ENCODE measurements at places on chromosomes 1 and 21.

DNA sequence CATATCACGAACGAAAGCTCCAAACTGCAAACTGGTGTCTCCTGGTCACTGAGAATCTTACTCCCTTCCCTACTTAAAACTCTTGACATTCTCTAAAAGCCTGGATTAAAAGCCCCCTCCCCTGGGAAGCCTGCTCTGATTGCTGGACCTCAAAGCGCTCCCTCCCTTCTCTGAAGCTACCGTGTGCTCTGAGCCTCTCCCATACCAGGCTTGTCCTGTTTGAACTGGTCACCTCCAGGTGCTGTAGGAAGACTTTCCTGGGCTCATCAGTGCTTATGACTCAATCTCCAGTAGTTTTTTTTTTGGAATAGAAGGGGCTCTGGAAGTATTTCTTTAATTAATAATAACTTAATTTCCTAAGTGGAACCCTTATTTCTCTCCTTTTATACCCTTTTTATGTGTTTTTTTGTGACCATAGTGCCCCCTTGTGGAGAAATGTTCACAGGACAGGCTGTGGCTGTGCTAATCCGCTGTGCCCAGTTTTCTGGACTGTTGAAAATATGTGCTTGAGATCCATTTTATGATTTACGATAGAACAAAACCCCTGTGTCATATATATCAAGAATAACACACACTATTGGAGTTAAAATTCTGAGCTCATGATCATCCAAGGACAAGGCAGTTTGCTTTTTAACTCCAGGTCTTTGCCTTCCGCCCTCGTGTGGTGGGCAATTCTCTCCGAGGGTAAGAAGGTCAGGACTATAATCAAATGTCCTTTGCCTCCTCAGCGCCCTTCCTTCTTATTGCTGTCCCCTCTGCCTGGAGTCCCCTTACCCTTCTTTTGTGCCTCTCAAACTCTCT, 16.9 kb downstream of the MTARC1 start:
- no peak for DNase-seq

GRCh38 chr1:38784452-38785284, 74.9 kb downstream of the RRAGC start:
- no peak for DNase-seq

- no peak for DNase-seq
Observed at GRCh38 chr21:25970254-25970930, 200.2 kb downstream of the APP start.

DNA sequence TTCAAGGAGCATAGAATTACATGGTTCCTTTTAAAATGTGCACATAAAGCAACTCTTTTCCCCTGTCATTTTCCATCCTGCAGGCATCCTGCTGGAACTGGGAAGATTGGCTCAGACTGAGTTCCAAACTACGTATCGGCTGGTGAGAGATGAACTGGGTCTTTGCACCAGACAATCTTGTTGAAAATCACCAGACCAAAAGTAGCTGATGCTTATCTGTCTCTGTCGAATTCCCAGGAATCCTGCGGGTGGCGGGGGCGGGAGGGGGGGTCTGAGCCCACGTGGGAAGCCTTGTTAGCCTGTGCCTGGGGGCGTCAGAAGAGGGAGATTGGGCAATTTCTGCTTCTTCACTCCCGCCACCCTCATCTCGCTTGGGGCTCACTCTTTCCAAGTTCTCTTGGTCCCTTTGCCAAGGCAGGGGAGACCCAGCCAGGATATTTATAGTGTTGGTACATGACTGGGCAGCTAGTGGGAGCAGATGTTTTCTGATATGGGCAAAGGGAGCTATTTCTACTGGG, 90.1 kb upstream of the SLC25A33 start:
- no peak for DNase-seq

GRCh38 chr1:24742090-24742938, 2.9 kb upstream of the CLIC4 start:
- no peak for DNase-seq

Data from NCI-H2107 (cell line).